ENCODE measurements at places on chromosomes 11 and 22.

- DNase-seq = no peak
Measured at GRCh38 chr11:72653649-72654048, 20.6 kb downstream of the PDE2A start.

DNA sequence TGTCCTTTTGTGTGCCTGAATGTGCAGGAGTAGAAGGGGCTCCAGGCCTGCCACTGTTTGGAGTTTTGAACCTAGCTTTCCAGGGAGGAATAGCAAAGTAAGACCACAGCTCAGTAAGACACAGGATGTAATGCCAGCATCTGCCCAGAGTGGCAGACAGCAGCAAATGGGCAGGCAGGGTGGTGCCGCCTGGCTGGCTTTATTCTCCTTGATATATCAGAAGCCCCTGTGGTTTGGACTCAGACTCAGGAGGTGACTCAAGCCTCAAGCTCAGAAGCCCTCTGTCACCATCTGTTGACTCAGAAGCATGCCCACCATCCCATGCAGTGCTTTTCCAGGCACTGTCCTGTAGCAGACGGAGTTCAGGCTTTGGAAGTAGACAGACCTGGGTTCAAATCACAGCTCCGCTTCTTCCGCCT, 72.7 kb upstream of the TTC12 start:
- no peak for DNase-seq

GRCh38 chr22:28462041-28462440, 217.6 kb downstream of the TTC28 start:
- DNase-seq = no peak

- DNase-seq = no peak
Measured at GRCh38 chr11:16807306-16807705, 68.9 kb downstream of the C11orf58 start.

- no peak for DNase-seq
Measured at GRCh38 chr11:103051151-103051801, 40.7 kb downstream of the DCUN1D5 start.

GRCh38 chr11:12876340-12876739, 132.8 kb upstream of the RASSF10 start:
- DNase-seq = no peak

DNA sequence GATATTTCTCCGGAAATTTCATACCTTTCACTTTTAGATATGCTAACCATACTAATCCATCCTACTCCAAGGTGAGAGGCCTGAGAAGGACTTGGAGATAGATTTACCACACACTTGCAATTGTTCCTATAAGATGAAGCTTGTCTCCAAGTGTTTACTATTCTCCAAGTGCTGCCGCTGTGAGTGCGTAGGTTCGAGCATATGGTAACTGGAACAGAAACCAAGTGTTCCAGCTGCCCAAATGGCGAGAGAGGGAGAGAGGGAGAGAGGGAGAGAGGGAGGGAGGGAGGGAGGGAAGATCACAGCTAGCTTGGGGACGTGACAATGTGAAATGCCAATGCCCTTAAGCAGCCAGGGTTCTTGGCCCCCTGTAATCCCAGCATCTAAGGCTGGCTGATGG, 21.5 kb downstream of the ASCC2 start:
- no peak for DNase-seq

DNA sequence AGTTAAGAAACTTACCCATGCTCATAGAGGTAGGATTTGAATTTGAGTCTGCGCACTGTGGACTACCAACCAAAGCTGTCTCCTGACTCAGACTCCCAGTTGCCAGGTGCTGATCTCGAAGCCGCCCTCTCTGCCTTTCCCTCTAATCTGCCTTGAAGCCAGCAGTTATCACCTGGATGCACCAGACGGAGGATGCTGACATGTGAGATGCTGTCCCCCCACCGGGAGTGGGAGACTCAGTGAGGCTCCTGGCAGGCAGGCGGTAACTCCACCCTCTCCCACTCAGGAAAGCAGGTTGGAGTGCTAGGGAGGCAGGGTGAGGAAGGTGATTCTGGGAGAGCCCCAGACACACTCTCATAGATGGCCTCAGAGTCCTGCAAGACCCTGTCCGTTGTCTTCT, 40.4 kb downstream of the KIAA1671 start:
- DNase-seq = no peak

DNA sequence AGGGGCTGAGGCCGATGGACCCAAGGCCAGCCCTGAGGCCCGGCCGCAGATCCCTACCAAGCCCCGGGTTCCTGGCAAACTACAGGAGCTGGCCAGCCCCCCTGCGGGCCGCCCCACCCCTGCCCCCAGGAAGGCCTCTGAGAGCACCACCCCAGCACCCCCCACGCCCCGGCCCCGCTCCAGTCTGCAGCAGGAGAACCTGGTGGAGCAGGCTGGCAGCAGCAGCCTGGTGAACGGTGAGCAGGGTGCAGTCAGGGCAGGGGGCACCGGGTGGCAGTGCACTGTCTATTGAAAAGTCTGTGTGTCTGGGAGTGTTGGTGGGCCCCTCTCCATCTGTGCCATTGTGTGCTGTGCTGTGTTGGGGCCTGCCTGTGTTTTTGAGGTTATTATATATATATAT, 16.1 kb downstream of the MICALL1 start:
- DNase-seq = no peak

GRCh38 chr11:44304091-44305025, 5.6 kb downstream of the ALX4 start:
- DNase-seq = peak; percentile 60

DNA sequence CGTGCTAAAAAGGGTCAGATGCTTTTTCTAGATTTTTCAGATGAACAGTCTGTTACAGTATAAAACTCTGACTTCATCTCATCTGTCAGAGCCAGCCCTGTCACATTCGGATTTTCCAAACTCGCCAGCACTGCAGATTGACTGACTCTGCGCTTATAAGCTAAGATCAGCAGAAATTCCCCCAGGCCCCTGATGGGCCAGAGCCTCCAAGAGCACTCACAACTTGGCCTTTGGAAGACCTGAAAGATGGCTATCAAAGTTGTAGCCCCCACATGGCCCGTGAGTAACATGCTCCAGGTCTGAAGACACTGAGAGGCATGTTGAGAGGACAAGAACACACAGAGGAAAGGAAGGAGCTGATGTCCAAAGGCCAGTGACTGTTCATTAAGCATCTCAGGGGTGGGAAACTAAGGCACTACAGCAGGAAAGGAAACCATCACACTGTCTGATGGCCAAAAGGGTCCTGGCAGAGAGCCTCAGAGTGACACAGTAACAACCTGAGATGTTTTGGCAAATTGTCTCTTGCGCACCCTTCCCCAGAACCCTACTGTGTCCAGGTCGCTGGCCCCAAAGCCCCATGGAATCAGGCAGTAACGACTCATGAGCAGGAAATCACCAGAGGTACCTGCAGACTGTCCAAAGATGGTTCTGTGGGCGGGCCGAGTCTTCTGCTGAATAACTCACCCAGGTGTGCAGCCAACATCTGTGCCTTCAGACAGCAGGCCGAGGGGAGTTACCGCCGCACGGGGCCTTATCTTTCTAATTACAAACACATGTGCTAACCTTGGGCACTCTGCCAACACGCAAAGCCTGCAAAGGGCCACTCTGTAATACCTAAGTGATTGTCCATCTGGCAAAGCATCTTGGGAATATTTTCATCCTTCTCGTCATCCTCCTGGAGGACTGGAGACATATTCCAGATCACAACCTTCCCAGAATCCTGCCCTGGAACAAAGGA, 23.6 kb downstream of the HIRA start:
- no peak for DNase-seq

DNA sequence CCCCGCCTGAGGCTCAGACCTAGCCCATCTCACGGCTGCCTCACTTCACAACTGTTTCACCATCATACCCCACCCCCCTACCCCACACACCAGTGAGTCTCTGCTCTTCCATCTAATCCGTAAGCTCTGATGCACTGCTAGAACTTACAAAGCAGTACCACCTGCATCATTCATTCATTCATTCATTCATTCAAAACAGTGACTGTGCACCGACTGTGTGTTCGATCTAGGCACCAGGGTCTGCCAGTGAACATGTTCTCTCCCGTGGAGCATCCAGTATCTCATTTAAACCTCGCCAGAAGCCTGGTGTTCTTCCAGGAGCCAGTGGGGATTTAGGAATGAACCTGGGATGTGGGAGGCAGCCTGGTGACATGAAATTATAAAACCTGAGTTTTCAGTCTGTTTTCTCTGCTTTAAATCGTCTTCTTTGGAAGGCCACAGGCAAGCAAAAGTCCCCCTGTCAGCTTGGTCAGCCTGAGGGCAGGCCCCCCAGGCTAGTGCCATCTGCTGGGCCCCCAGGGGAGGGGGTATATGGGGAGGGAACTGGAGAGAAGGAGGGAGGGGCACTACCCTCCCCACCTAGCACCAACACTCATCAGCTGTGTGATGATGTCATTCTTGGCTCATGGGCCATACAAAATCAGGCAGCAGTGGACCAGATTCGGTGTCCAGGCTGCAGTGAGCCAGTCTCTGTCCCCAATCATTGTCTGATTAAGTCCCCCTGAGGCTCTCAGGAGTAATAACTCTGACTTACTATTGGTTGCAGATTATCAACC, 18.4 kb downstream of the TMPRSS6 start:
- DNase-seq = no peak

DNA sequence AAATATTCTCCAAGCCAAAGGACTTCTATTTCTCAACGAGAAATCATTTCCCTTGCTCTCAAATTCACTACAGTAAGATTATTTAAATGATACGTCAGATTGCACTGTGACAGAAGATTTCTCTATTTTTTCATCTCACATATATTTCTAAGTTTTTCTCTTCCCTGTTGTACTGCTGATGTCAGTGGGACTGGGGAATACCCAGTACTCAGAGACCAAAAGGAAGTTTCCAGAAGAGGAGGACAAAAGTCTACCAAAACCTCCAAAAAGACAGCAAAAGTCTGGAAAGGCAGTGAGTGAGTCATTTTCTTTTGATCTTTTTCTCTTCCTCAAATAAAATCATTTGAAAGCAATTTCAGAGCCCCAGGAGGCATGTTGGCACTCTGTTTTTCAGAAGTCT, 149.8 kb upstream of the PITPNB start:
- no peak for DNase-seq

DNA sequence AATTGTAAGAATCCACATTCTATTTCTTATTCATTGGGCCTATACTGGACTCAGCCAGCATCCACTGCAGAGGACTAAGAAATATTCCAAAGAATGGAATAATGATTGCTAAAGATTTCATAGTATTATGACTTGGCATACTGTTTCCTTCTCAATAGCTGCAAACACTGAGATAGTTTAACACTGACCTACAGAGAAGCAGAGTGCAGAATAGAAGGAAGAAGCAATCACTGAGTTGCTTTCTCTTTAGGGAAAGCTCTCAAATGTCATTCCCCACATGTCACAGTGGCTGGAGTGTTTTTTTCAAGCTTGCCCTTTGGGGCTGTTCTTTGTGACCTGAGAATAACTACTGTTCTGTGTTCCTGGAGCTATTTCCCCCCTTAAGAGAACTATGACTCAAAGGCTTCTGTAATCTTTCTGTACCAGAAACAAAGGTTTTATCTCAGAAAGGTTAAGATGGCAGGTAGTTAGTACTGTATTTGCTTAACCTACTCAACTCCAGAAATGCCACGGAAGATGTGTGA, 243.6 kb upstream of the LUZP2 start:
- no peak for DNase-seq

- no peak for DNase-seq
Measured at GRCh38 chr22:28710107-28710506, 30.5 kb upstream of the TTC28 start.

DNA sequence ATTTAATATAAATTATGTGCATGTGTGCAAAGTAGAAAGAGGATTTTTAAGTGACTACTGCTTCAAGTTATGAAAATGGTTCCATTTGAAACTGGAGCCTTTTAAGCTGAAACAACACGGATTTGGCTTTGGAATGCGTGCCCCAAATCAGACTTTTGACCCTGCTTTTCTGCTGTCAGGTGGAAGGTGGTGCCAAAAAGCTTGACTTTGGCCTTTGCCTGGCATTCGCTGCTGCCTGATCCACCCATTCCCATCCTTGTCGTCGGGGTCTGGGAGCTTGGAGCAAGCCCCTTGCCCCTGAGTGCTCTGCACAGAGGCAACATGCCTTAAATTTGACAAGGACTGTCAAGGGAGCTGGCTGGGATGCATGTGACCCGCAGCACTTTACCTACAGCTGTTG, 335.3 kb upstream of the SYN3 start:
- DNase-seq = no peak

GRCh38 chr11:122116591-122116990, 576 bp upstream of the BLID start:
- no peak for DNase-seq

DNA sequence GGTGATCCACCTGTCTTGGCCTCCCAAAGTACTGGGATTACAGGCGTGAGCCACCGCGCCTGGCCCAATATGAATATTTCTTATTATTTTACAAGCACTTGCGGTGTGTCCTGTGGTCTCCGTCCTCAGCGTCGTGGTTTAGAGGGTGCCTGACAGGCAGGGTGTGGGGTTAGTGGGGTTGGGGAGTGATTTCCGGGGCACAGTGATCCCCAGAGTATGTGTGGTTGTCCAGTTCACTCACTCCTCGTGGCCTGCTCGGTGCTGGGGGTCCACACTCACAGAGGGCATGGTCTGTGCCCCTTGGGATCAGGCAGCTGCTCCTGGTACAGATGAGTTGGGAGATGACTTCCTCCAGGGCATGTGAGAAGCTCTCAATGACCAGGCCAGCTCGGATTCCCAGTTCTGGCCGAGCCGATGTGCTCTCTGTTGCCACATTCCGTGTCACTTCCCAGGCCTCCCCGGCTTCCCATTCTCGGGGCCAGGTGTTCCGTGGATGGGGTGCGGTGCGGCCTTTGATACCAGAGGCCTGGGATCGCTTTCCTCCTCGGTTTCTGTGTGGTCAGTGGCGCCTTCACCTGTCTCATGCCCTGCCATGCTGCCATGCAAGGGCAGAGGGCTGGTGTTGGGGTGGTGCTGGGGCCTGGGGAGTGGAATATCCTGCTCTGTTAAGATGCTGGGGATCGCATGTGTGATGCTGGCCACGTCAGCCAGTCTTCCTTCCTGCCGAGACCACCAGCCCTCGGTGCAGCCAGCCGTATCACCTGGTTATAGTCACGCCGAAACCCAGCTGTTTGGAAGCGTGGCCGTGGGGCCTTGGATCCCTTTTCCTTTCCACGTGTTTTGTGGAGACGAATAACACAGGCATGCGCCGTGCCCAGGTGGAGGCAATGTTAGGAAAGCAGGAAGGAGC, 39.6 kb downstream of the PARVB start:
- DNase-seq = no peak

DNA sequence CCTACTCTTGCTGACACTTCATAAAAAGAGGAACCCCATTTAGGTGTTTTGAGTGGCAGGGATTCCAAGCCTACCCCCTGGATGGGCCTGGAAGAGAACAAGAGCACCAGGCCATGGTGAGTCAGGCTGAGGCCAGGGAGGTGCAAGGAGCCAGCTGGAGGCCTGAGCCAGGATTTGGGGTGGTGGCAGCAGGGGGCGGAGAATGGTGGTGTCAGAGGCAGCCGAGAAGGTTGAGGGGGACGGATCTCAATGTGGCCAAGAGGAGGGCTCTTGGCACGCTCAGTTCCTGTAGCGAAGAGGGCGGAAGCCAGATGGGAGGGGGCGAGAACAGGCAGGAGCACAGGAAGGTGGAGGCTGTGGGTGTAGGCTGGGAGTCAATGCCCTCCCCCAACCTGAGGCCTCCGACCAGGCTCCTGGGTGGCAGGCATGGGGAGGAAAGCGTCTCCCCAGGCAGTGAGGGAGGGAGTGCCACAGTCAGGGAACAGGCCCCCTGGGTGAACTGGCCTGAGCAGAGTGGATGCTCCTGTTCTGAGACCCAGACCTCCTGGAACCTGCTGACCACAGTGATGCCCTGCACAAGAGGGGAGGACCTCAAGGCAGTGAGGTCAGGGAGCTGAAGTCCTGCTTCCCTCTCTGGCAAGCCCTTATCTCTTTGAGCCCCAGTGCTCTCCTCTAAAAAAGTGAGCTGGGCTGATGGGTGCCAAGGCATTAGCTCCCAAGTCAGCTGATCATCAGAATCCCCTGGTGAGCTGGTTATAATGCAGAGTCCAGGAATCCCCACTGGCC, 13.9 kb downstream of the RTN4RL2 start:
- DNase-seq = no peak

- no peak for DNase-seq
Measured at GRCh38 chr11:35327829-35328228, 91.5 kb downstream of the SLC1A2 start.

Measured in H9 (cell line).